Occipital lobe (tissue), 3 donors: ENCODE measurements at places on chromosomes 6 and 20. TPM values are rescaled to one million over a fixed set of nuclear protein-coding genes. Genes with fewer than 3 reads are reported as not detected.

The BPHL gene
- total RNA-seq = 18.9 TPM

The PPP1R16B gene
- 12.9 TPM for total RNA-seq

The SIGLEC1 gene
- total RNA-seq = 0.16 TPM

GRCh38 chr6:4348462-4349112 lies 213.2 kb upstream of the ECI2 start:
- no peak for DNase-seq

- no peak for DNase-seq
Measured at GRCh38 chr6:134511984-134512683, 194.2 kb upstream of the SGK1 start.

- DNase-seq = no peak
Measured at GRCh38 chr6:109891924-109892323, 86.2 kb upstream of the GPR6 start.

DNA sequence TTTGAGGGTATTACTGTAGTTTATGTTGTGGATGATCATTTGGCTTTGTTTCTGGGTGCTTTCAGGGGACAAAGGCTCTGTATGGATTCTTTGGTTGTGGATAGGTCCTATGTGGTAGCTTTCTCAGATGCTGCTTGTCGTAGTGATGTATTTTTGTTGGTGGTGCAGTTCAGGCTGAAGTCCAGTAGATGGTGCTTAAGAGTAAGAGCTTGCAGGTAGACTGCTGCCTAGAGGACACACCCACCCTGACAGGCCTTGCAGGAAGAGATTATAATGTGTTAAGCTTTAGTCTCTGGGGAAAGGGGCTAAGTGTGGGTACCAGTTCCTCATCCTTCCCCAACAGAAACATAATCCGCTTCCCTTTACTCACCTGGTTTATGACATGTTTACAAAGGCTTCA lies 62.6 kb upstream of the ADGRB3 start:
- no peak for DNase-seq

DNA sequence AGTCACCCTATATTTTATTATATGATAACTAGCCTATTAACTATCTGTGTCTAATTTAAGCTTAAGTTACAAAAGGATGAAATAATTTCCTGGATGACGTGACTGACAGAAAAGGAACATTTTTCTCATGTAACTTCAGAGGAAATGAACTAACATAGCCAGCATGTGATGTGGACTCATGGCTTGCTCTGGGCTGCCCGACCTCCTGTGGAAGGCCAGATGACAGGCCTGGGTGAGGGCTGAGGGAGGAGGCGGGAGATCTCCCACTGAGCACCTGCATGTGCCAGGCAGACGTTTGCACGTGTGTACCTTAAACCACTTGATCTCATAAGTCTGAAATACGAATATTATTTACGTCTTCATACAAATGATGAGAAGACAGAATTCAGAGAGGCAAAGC lies 321.1 kb downstream of the SYNE1 start:
- no peak for DNase-seq

GRCh38 chr6:43774776-43775534 lies 4.9 kb downstream of the VEGFA start:
- no peak for DNase-seq

- DNase-seq = no peak
Measured at GRCh38 chr6:3683331-3683730, 68.2 kb downstream of the PXDC1 start.
